Osteoblast (primary cell): ENCODE measurements at places on chromosomes 12 and 14. TPM values are rescaled to one million over a fixed set of nuclear protein-coding genes. Genes with fewer than 3 reads are reported as not detected.

Gene INHBC
- not detected in 2 replicates for total RNA-seq

Gene CAPZA3
- not detected in 2 replicates for total RNA-seq

Gene PRH2
- total RNA-seq: 0.36 TPM in 1 of 2 replicates, not detected in the other

Gene SLC8A3
- total RNA-seq: under 0.01 TPM in 2 replicates

Gene RDH12
- total RNA-seq: 0.29 TPM in 1 of 2 replicates, not detected in the other

Gene LMO3
- total RNA-seq: 3.2 and 3.3 TPM in 2 replicates

Gene CPSF2
- 38.9 and 47.8 TPM in 2 replicates for total RNA-seq

Gene GNG2
- total RNA-seq: 7.4 and 9.8 TPM in 2 replicates

Gene TUNAR
- not detected in 2 replicates for total RNA-seq
